ENCODE measurements at places on chromosomes 2 and 18.

DNA sequence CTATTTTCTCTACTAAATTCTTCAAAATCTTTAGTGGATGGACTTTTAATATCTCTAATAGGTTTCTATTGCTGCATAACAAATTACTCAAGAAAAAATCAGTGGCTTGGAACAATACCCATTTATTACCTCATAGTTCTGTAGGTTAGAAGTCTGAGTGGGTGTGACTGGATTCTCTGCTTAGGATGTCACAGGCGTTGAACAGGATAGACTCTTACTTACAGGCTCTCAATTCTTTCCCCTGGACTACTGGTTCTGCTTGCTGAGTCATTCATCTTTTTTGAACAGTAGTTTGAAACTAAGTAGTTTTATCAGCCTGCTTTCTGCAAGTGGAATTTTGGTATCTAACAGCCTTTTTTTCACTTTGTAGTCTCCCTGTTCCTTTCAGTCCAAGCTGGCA lies 265.4 kb downstream of the ZNF385B start:
- DNase-seq = no peak

- DNase-seq = no peak
These were observed 111.4 kb downstream of the SPP2 start for GRCh38 chr2:234161932-234162331.

DNA sequence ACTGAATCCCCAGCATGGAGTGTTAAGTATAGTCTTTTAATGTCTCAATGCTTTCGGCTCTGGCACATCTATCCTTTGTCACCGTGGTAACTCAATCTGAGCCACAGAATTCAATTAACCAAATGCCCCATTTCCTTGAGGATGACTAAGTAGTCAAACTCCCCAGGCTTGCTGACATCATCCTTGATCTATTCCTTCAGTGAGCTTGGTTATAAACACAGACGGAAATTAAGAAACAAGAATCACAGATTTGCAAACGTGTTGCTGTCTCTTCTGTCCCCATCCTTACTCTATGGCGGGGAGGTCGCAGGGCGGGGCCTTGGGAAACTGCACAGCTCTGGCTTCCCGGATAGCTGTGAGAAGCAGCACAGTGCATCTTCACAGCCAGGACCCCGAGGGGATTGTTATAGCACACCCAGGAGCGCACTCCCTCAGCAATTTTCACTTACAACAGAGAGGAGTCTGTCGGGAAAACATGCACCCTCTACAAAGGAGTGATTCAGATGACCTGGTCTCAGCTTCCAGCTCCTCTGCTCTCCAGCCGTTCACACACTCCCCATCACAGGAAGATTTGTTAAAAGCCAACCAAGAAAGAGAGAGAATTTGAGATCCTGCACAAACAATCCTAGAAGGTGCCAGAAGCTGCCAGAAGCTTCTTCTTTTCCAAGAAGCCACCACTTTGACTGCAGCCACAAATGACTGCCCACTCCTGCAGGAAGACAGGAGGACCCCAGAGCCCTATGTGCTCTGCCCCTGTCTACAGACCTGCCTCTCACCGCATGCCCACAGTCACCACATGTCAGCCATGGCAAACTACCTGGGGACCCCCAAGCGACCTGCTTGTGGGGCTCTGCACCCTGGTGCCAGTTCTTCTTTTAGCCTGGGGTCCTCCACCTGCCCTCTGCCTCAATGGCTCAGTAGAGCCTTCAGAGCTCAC lies 44.9 kb upstream of the YWHAQ start:
- no peak for DNase-seq

- peak; percentile 80 for DNase-seq
These were observed 11.4 kb upstream of the ALPI start for GRCh38 chr2:232444409-232445148.

DNA sequence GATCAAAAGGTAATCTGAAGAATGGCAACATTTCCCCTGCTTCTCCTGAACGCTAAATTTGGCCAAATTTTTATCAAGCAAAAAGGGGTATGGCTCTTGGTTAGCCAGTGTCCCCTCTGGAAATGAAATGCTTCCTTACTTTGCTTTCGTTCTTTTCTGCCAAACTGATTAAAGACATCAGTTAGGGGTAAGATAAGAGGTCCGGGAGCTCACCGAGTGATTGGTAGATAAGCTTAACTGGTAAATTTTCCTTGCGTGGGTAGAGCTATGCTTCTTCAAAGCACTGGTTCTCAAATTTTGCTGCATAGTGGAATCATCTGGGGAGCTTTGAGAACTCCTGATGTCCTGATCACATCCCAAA lies 62.7 kb upstream of the MAPRE2 start:
- DNase-seq = no peak

DNA sequence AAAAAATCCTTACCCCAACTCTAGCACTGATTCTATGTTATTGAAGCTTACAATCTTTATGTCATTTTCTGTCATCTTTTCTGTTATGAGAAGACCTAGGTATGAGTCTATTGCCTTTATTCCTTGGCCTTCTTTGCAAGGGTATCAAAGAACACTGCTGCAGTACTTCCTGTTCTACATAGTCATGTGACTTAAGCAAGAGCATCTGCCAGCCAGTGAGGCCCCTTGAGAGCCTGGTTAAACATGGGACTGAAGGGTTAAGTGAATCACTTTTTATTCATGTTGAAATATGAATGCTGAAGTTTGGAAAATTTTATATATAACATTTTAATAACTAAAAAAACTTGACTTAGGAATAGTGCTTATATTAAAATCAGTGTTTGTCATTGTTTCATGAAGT lies 844 bp upstream of the CPS1 start:
- no peak for DNase-seq
